ENCODE measurements at places on chromosomes 6 and 20. TPM values are rescaled to one million over a fixed set of nuclear protein-coding genes. Genes with fewer than 3 reads are reported as not detected.

The SMLR1 gene
- not detected for total RNA-seq

The EFCAB8 gene
- not detected for total RNA-seq

The GPLD1 gene
- total RNA-seq = 21.2 TPM

The GNAS-AS1 gene
- 1.2 TPM for total RNA-seq

The GABRR1 gene
- 0.46 TPM for total RNA-seq

All from diencephalon (tissue), 1 donor.